ENCODE measurements at places on chromosomes 12 and 14. TPM values are rescaled to one million over a fixed set of nuclear protein-coding genes. Genes with fewer than 3 reads are reported as not detected.

The INHBC gene
- not detected for total RNA-seq

The SLCO1B1 gene
- not detected for total RNA-seq

The ZC3H10 gene
- 3.4 TPM for total RNA-seq

The PRPH gene
- total RNA-seq = 0.61 TPM

The HOXC12 gene
- total RNA-seq = 13.6 TPM

The CISTR gene
- total RNA-seq = not detected

The C12orf54 gene
- total RNA-seq = not detected

Measured in lower leg skin (tissue), 4 donors.